ENCODE measurements at places on chromosomes 1 and 21. TPM values are rescaled to one million over a fixed set of nuclear protein-coding genes. Genes with fewer than 3 reads are reported as not detected.

BSND gene
- total RNA-seq = not detected

TMEM82 gene
- total RNA-seq = not detected

KRTAP21-2 gene
- not detected for total RNA-seq

VWA5B1 gene
- not detected for total RNA-seq

LMX1A gene
- total RNA-seq = not detected

CD101 gene
- 0.53 TPM for total RNA-seq

LENEP gene
- total RNA-seq = not detected
